ENCODE measurements at places on chromosomes 3 and 15.
A peak's percentile ranks its signal among the peaks of the same experiment; 100 is the strongest.

- no peak for DNase-seq
These were observed 828.5 kb upstream of the NECTIN3 start for GRCh38 chr3:110243081-110243480.

DNA sequence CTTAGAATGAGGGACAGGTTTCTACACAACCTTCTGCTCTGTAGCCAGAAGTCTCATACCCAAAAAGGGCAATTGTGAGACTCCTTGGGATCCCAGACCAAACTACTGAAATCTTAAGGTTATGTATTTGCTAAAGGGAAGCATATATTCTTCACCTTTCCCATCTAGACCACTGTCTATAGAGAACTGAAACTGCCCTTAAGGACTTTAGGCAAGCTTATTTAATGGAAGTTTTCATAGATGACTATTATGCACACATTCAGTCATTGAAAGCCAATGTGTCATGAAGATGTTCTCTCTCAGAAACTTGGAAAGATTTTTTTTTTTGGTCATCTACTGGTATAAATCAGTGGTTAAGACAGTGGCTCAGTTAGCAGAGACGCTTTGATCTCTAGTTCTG lies 365.3 kb downstream of the MCTP2 start:
- no peak for DNase-seq

DNA sequence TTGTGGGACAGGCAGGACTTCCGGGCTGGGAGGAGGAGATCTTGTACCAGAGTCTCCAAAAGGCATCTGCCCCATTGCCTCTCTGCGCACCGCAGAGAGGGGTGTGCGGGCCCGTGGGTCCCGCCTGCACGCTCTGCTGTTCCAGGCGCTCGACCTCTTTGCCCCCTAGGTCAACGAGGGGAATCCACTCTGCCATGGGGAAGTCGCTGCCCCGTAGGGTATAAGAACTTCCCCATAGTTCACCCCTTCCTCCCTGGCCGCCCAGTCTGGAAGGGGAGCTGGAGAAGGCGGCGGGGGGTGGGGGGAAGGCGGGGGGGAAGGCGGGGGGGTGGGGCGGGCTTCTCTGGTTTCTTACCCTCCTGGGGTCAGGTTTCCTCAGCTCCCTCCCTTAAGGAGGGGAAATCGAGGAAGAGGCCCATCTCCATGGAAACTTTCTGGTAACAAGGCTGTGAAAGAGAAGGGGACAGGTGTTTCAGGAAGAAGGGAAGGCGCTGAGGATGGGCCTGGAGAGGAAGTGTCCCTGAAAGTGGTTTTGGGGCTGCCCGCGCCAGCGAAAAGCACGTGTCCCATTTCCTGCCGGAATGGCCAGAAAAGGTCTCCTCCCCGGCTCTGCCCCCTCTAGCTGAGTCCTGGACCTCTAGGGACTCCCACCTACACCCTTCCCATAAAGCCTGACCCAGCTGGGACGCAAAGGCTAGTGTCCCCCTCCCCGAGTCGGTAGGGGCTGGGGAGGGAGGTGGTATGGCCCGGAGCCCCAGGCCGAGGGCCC lies 27.5 kb downstream of the NR1I2 start:
- no peak for DNase-seq

- DNase-seq: peak; percentile 26
These were observed 91.4 kb downstream of the NFKBIZ start for GRCh38 chr3:101940521-101941317.

- no peak for DNase-seq
These were observed 21.4 kb downstream of the ACKR2 start for GRCh38 chr3:42830437-42831320.

DNA sequence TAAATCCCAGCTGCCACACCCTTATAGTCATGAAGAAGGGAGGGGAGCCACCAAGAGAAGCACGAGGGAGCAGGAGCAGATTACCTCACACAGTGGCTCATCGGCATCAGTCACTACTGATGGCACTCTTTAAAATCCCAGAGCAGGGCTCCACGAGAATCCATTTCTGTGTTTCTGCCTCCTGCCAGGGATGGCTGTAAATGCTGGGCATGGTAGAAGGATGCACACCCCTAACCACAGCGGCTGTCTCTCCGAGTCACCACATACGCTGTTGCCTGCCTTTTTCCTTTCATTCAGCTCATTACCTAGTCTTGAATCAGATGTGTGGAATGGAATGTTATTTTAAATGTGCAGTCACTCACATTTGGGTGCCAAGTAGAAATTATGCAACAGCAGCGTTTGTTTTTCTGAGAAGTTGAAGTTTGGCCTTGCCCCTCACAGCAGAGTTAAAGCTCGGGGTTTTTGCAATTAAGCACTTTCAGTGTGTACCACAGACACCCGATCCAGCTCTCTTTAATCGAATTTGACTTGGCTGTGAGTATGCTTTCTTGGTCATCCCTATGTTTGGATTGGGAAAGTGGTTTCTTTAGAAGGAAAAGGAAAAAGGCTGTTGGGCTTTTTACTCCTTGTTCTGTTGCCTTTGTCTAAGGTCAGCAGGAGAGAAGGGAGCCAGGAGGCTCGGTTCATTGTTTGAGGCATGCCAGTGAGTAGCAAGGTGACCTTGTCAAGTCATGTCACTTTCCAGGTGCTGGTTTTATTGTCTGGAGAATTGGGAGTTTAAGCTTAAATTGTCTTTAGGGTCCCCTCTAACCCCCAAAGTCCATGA lies 284.2 kb upstream of the TPM1 start:
- DNase-seq: no peak

- DNase-seq: no peak
These were observed 10.6 kb downstream of the HCN4 start for GRCh38 chr15:73357999-73358665.

GRCh38 chr3:65352951-65353350 lies 665.2 kb upstream of the ADAMTS9 start:
- no peak for DNase-seq

- DNase-seq: no peak
These were observed 243.8 kb downstream of the KCNH8 start for GRCh38 chr3:19392150-19392549.

DNA sequence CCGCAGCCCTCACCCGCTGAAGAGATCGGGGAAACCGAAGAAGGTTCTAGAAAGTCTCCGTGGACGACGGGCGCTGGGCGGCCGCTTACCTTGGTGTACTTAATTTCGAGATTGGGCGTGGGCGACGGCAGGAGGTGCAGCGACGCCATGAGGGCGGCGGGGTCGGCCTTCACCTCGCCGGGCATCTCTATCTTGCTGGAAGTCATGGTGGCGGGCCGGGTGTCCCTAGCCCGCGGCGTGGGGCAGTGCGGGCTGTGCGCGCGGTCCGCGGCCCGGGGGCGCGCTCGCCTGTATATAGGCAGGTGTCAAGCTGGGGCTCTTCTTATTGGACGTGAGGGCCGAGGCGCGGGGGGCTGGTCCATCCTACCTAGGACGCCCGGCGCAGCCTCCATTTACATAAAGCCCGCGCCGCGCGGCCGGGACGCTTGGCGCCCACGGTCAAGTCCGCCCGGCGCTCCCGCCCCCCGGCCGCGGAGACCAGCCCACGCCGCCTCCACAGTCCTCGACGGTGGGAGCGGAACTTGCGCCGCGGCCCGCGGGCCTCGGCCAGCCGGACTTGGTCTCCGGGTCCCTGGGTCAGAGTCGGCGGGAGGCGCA lies at the start of gene ALDH1A2:
ALDH1A2 (minus strand) TSS at position 267 of the 597 bp plus-strand sequence; CDS start at position 206, 61 bp downstream.
- DNase-seq: no peak

DNA sequence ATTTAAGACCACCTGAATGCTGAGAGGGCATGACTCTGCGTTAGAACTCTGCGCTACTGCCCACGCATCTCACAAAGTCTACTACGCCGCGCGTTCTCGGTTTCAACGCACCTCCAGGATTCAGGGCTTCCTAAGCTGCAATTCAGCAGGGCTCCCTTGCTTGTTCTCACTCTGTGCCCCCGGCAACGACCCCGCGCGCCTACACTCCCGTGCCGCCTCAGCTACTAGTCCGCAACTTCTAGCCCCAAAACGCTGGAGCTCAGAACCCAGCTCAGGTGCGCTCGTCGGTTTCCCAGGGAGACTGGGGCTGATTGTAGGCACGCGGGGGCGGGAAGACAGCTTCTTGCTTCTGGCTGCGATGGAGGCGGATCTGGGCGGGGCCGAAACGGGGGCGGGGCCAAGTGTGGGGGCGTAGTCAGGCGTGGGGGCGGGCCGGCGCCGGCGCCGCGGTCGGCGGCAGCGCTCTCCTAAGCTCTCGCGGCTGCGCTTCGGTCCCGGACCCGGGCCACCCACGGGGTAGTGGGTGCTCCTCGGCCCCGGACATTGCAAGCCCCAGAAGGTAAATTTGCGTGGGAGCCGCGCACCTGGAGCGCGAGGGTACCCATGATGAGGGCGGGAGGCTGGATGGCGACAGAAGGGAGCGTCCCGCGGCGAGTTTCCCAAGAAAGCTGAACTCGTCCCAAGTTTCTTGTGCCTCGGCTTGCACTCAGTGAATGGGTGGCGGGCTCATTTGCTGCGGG lies at the start of gene ARHGEF26:
ARHGEF26 (plus strand) TSS at position 430 of the 740 bp plus-strand sequence. CDS start 603 bp downstream, outside the sequence.
- no peak for DNase-seq

- no peak for DNase-seq
These were observed 488.7 kb upstream of the TPRG1 start for GRCh38 chr3:188683032-188683521.

DNA sequence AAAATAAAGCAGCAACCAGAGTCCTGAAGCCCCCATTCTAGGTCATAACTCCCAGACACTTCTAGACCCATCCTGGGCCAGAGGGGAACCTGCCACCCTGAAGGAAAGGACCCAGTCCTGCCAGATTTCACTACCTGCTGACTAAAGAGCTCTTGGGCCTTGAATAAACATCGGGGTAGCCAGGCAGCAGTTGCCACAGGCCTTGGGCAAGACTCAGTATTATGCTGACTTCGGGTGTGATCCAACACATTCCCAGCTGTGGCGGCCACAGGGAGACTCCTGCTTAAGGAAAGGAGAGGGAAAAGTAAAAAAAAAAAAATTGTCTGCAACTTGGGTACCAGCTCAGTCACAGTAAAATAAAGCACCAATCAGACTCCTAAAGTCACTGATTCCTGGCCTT lies 23.8 kb downstream of the NEDD4 start:
- no peak for DNase-seq

GRCh38 chr15:85131915-85132314 lies 150.3 kb downstream of the PDE8A start:
- no peak for DNase-seq

DNA sequence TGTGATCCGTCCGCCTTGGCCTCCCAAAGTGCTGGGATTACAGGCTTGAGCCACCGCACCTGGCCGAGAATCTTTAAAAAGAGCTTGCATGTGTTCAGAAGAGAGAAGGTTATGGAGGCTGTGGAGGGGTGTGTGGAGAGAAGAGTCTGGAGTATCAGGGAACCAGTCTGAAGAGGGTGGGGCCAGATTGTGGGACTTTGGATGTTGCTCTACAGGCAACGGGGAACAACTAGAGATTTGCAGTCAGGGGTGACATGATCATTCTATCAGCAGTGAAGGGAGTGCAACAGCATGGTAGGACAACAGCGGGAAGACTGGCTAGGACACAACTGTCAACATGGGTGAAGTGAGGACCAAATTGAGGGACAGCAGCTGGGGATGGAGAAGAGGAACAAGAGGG lies 8.9 kb downstream of the SCAMP2 start:
- no peak for DNase-seq

GRCh38 chr15:58313810-58314592 lies 117.8 kb upstream of the LIPC start:
- DNase-seq: no peak

DNA sequence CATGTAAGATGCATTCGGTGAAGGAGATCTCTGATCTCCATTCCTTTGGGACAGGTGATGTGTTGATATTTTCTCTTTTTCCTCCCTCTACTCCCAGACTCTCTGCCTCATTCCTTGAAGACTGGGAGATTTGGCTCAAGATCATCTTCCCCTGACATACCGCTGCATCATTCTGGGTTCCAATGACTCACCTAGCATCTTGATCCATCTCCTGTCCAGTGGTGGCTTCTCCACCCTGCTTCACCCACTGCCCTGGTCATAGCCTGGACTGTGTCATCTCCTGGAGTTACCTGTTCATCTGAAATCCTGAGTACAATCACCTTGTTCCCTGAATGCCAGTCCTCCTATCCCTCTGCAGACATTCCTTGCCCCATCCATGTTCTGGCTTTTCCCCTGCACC lies 57.4 kb upstream of the TRAK1 start:
- no peak for DNase-seq

DNA sequence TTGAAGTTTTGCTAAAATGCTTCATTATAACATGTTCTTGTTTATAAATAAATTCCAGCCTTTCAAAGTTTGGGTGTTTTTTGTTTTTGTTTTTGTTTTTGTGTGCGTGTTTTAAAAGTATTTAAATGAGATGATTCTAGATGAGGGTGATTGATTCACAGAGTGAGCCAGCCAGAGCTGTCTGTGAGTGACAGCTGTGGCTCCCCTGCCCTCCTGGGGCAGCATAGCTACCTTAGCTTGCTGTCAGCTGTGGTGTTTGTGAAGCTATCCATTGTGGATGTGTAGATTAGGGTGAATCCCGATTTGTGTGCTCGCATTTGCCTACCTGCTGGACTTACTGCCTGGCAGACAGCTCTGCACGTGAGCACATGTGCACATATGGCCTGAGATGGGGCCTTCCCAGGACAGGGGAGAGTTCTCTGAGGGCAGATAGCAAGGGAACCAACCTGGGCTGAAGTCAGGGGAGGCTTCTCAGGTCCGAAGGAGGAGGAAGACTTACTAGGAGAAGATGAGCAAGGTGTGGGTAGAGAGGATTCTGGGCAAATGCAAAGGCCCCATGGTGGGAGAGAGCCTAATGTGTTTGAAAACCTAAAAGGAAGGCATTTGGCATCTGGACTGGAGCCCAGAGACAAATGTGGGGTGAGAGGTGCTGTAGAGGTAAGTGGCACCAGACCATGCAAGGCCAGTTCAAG lies 124.2 kb downstream of the EEFSEC start:
- DNase-seq: no peak

GRCh38 chr3:58651276-58651675 lies 15.3 kb downstream of the FAM3D start:
- no peak for DNase-seq

- DNase-seq: no peak
These were observed 54.9 kb downstream of the SLCO3A1 start for GRCh38 chr15:91908391-91908790.

DNA sequence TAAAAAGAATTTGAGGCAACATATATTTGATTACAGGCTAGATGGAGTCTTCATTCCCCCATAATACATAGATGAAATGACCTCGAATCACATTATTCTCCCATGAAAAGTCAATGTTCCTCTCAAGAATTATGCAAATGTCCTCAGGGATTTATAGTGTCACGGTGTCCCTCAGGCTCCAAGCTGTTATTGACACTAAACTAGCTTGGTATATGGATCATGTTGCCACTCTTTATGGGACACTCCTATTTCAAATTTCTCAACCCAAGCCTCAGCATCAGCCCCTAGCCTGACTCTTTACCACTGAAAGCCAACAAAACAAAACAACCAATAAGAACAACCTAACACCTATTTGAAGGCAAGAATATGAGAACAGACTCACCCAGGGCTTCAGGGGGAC lies 139.8 kb downstream of the TPRG1 start:
- DNase-seq: no peak

DNA sequence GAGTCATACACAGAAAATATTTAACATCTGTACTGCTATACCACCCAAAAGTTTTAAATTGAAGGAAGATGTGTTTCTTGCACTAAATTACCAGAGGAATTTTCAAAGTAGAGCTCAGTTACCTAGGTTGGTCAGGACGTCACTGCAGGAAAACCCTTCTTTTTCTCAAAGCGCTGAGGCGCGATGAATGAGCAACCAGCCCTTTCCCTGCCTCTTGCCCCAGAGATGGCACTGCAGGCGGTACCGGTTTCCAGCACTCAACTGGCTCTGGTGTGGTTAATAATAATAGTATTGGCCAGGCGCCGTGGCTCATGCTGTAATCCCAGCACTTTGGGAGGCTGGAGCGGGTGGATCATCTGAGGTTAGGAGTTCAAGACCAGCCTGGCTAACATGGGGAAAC lies 49.3 kb downstream of the HES1 start:
- DNase-seq: no peak

Measured in KG1 (cell line).